ENCODE measurements at places on chromosomes 11 and 22. TPM values are rescaled to one million over a fixed set of nuclear protein-coding genes. Genes with fewer than 3 reads are reported as not detected.

Gene TSGA10IP
- total RNA-seq = not detected

Gene APOBEC3A
- not detected for total RNA-seq

Gene MYOD1
- total RNA-seq = not detected

Gene LGALS12
- total RNA-seq = not detected

Gene YAP1
- total RNA-seq = 87.6 TPM

Gene TESMIN
- total RNA-seq = 1.9 TPM

Gene KCNJ5
- total RNA-seq = not detected

Gene CTSC
- total RNA-seq = 33.8 TPM

Gene OR10D3
- total RNA-seq = not detected

Gene THYN1
- total RNA-seq = 63.4 TPM

Gene FREY1
- total RNA-seq = 0.77 TPM

Gene SMTN
- total RNA-seq = 292 TPM

Gene CDC42BPG
- total RNA-seq = 0.34 TPM

Gene DEFB131B
- not detected for total RNA-seq

Gene OTOG
- total RNA-seq = not detected

Gene DDTL
- total RNA-seq = 4.7 TPM

Gene MFRP
- not detected for total RNA-seq

Gene NXPE4
- not detected for total RNA-seq

Gene IGLL5
- total RNA-seq = not detected

Gene OR8G1
- not detected for total RNA-seq

Gene OR51B2
- not detected for total RNA-seq

Gene MPEG1
- not detected for total RNA-seq

Gene FOLH1
- not detected for total RNA-seq

Gene SCN2B
- not detected for total RNA-seq

Gene ATXN10
- 77.9 TPM for total RNA-seq

Gene CALCA
- total RNA-seq = not detected

Gene APOA4
- total RNA-seq = not detected

Gene OR8D1
- total RNA-seq = not detected

Gene ZBTB16
- total RNA-seq = 8.3 TPM

Gene TREH
- not detected for total RNA-seq

Gene IZUMO1R
- total RNA-seq = not detected

Gene ADORA2A
- 1.5 TPM for total RNA-seq

Gene MS4A15
- total RNA-seq = not detected

Gene DDIAS
- total RNA-seq = 1.6 TPM

Gene B4GALNT4
- total RNA-seq = 0.09 TPM

Gene PANX2
- 0.22 TPM for total RNA-seq

Gene NUP98
- total RNA-seq = 77.8 TPM

Gene TCP11L1
- total RNA-seq = 10.7 TPM

Gene PTGDR2
- under 0.01 TPM for total RNA-seq

Gene KRTAP5-2
- total RNA-seq = not detected

Gene PKP3
- total RNA-seq = 0.11 TPM
